ENCODE measurements at places on chromosomes 7 and 10.
A peak's percentile ranks its signal among the peaks of the same experiment; 100 is the strongest.

- DNase-seq, result no peak
Observed at GRCh38 chr7:25379351-25380300, 151.3 kb upstream of the NPVF start.

DNA sequence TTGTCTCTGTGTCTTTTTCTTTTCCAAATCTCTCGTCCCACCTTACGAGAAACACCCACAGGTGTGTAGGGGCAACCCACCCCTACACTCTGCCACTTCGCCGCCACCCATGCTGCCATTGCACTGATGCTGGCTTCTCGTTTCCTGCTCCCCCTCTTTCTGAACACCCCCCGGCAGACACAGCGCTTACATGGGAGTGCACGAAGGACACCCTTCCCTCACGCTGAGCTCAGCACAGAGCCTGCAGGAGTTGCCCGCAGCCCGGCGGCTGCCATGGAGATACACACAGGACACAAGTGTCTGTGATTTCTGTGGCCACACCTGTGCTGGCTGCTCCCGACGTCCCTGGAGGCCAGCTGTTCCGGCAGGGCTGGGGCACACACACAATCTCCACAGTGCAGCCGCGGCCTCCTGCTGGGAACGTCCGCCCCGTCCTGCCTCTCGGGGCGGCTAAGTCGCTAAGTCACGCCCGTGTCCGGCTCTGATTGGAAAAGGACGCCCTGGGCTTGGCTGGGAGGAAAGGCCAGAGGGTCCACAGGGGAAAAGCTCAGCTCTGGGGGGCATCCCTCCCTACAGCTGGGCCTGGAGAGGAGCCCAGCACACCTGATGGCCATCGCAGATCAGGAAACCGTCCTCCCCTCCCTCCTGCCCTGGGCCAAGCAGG lies 349.8 kb downstream of the PTPRN2 start:
- DNase-seq, result no peak

- no peak for DNase-seq
Observed at GRCh38 chr10:27695706-27696105, 49.9 kb downstream of the MKX start.

DNA sequence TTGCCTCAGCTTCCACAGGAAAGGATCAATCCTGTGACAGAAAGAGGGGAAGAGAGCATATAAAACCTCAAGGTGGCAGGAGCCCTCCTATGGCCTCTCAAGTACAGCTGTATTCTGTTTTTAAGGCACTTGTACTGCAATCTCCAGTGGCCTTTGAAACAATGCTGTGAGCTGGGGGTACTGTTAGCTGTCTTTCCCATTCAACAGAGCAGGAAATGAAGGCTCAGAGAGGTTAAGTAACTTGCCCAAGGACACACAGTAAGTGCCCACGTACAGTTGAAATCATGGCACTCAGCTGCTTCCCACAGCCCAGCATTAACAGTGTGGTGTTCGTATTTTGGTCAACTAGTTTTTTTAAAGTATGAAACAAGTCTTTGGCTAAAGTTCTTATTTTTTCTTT lies 34.0 kb downstream of the DUSP5 start:
- no peak for DNase-seq

DNA sequence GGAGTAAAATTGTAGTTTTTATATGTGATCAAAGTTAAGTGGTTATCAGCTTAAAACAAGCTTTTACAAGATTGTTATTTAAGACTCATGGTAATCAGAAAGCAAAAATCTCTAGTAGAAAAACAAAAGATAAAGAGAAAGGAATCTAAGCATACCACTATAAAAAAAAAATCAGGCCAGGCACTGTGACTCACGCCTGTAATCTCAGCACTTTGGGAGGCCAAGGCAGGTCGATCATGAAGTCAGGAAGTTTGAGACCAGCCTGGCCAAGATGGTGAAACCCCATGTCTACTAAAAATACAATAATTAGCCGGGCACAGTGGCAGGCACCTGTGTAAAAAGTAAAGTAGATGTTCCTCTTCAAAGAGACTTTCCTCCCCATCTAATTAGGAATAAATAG lies 265.9 kb upstream of the NRP1 start:
- DNase-seq, result no peak

- no peak for DNase-seq
Observed at GRCh38 chr7:53111031-53111430, 75.6 kb downstream of the POM121L12 start.

DNA sequence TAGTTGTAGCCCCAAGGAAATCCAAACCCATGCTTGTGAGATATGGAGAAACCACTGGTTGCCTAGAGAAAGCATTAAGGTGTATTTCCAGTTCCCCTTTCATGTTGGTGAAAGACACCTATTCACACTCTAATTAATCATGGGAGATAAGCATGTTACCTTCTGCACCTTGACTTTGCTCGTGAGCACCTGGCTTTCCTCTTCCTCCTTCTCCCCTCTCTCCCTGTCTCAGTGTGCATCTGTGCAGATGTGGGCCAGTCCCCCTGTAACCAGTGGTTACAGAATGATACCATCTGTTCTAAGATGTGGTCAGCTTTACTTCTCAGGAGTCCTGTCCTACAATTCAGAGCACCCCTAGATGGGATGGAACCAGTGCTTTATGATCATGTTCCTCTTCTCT lies 160.6 kb downstream of the LCOR start:
- DNase-seq, result no peak

GRCh38 chr10:49633327-49634068 lies 19.7 kb downstream of the CHAT start:
- no peak for DNase-seq

GRCh38 chr10:112957640-112958092 lies 7.6 kb downstream of the TCF7L2 start:
- no peak for DNase-seq

- peak; percentile 41 for DNase-seq
Observed at GRCh38 chr10:96470116-96470743, 43.5 kb downstream of the TLL2 start.

GRCh38 chr7:150791746-150792452 lies 8.3 kb downstream of the TMEM176B start:
- no peak for DNase-seq

DNA sequence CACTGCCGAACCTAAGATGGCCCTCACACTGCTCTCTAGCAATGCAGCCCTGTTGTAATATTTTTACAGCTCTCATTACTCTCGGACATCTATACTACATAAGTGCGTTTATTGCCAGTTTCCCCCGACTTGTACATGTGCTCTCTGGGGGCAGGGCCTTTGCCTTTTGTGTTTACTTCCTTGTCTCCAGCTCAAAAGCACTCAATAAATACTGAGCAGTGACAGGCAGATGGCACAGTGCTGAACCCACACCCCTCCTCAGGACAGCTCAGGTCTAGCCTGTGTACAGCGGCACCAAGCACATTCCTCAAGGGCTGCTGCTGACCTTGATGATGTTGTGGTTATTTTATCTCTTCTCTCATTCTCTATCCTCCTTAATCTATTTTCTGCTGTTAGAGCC lies 68.0 kb upstream of the ELMO1 start:
- DNase-seq, result no peak

DNA sequence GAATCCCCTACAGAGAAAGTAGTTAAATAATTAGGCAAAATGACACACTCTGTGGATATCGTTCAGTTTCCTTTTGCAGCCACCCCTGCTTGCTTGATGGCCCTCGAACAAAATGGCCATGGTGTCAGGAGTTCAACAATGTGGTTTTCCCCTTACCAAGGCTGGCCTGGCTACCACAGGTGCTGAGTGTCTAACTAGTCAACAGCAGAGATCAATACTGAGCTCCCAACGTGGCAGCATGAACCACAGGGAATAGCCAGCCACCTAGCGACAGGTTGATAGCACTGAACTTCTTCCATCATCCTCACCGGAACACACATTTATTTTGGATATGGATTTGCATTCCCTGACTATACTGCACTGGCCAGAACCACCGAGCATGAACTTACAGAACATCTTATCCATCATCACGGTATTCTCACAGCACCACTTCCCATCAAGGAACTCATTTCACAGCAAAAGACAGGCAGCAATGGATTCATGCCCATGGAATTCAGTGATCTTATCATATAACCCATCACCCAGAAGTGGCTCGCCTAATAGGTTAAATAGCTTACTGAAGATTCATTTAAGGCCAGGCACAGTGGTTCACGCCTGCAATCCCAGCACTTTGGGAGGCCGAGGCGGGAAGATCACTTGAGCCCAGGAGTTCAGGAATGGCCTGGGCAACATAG lies 6.3 kb downstream of the C10orf67 start:
- no peak for DNase-seq

DNA sequence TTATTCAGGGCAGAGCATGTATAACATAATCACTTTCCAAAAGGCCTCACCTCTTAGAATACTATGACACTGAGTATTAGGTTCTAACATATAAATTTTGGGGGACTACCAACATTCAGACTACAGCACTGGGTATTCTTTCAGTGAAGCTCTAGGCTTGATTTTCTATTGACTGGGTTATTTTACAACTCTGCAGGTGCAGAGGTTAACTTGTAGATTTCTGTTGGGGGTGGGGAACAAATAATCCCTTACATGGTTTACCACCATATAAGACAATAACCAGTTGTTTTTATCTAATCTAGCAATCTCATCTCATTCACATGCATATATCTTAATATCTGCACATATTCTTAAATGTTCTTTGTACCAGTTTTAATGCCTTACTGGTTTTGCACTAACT lies 73.9 kb downstream of the ATE1 start:
- DNase-seq, result no peak

- no peak for DNase-seq
Observed at GRCh38 chr10:74262856-74263255, 111.8 kb downstream of the ADK start.

DNA sequence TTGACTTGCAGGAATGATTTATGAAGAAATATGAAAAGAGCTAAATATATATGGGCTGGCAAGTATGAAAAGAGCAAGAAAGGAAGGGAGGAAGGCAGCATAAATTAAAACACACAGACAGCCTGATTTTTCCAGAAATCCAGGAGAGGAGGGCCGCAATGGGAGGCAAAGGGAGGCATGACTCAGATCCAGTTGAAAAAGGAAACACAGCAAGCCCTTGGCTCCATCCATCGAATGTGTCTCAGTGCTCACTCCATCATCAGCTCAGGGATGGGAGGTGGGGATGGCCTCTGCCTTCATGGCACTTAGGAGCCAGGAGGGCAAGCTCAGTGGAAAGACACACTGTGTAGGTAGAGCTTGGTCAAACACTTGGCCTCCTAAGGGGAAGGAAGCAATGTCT lies 75.7 kb upstream of the PDZD8 start:
- no peak for DNase-seq

DNA sequence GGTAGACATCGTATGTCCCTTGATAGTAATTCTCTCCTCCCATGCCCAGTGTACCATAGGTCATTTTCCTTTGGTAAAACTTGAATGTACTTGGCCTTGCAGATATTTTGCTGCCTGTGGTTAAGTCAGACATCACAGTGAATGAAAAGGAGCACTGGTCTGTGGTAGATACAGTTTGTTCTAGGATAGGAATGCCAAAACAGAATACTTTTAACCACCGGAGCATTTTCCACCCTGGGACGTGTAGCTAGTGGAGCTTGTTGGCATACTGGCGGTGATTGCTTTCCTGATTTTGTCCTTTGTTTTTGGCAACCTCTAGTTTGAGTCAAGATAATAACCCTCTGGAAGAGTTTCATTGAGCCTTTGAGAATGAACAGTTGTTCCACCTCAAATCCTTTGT lies 92.0 kb upstream of the BMPER start:
- no peak for DNase-seq

DNA sequence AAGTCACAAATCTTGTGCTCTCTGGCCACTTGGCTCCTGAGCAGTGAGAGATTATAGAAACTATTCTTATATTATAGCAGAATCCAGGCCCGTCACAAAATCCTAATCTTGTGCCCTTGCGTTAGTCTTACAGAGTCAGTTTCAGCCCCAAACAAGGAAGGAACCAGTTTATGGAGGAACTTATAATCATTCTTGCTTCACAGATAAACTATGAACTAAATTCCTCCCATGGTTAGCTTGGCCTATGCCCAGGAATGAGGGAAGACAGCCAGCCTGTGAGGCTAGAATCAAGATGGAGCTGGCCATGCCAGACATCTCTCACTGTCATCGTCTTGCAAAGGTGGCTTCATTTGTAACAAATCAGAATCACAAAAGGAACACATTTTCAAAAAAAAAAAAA lies 199.7 kb upstream of the PITRM1 start:
- no peak for DNase-seq

GRCh38 chr10:29751684-29752083 lies 116.9 kb upstream of the SVIL start:
- DNase-seq, result no peak

DNA sequence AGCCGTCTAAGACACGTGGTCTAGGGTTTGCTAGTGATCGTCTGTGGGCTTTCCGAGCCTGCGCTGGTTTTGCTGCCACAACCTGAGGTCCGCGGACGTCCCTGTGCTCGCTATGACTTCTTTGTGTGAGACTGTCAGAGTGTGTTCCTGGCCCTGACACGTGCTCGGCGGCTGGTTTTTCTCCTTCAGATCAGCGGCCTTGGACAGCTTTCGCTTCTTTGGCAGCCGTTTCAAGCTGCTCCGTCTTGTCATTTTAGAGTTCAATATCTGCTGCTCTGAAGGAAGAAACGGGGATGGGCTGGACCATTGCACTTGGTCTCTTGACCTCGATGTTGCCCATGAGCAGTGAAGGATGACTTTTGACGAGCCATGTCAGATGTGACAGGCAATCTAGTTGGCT lies 147.3 kb downstream of the MGMT start:
- no peak for DNase-seq

GRCh38 chr7:5477723-5478531 lies 54.3 kb upstream of the TNRC18 start:
- DNase-seq, result peak; percentile 91

- no peak for DNase-seq
Observed at GRCh38 chr10:21406595-21407193, 118.8 kb downstream of the SKIDA1 start.

- no peak for DNase-seq
Observed at GRCh38 chr10:110303681-110304080, 1.0 kb downstream of the SMNDC1 start.

DNA sequence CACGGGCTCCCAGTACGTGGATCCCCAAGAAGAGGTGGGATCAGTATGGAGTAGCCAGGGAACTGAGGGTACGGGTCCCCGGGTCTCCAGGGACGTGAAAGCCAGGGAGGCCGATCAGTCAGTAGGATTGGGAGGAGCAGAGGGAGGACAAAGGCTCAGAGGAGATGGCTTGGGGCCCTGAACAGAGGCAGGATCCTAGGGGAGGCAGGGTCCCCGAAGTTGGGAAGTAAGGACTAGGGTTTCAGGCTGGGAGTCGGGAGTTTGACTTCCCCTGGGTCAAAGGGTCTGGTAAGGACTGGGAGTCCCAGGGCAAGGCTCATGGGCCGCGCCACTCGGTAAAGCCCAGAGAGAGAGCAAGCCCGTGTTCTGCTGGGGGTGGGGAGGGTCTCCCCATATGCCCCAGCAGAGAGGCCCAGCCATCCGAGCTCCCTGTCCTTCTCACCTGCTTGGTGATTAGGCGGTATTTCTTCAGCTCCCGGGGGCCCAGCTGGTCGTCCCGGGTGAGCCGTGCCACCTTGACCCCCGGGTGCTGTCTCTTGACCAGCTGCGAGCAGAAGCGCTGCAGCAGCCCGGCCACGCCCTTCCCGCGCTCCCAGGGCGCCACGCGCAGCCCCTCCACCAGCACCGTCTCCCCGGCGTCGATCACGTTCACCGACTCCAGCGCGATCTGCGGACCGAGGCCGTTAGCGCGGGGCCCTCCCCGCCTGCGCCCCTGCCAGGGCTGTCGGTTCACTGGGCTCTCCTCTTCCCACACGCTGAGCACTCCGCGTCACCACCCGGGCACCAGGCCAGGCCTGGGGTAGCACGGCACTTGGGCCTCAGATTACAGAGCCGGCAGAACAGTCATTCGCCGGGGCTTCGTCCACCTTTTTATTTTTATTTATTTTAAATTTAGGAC lies 7.0 kb downstream of the NAT16 start:
- DNase-seq, result no peak
